ENCODE measurements at places on chromosomes 12 and 14. TPM values are rescaled to one million over a fixed set of nuclear protein-coding genes. Genes with fewer than 3 reads are reported as not detected.

SLC25A47 gene
- total RNA-seq, result not detected

GRCh38 chr12:9604287-9604686 is 3.4 kb downstream of the KLRB1 start:
- DNase-seq, result no peak

DNA sequence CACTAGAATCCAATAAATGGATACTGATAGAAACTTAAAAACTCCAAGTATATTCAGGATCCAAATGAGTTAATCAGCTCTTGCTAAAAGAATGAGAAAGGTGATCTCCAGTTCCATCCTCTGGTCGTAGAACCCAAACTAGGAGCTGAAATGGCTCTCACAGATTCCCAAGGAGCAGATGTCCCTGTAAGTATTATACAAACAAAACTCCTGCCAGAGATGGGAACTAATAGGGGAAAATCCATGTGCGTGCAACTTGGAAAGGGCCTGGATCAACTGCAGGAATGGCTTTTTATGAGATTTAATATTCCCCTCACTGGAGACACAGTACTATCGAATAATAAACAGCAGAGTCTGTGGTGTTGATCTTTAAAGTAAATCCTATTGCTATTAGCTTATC is 309.2 kb upstream of the TBX3 start:
- no peak for DNase-seq

GRCh38 chr12:59594943-59595500 is 807 bp upstream of the SLC16A7 start:
- no peak for DNase-seq

DNA sequence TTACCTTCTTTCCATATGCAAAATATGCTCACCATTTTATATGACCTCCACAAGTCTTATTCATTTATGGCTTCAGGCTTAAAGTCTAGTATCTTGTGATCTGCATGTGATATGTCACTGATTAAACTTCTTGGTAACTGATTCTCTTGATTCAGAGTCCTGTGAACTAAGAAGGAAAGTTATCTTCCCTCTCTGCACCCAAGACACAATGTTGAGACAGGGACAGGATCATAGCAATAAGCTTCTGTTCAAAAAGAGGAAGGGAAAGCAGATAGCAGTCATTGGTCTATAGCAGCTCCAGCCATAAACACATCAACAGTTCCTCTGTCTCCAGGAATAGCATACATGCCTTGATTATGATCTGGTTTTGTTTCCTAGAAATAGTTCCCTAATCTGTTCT is 103.1 kb downstream of the UNC79 start:
- DNase-seq, result no peak

TAS2R20 gene
- 4.3 TPM for total RNA-seq

DNA sequence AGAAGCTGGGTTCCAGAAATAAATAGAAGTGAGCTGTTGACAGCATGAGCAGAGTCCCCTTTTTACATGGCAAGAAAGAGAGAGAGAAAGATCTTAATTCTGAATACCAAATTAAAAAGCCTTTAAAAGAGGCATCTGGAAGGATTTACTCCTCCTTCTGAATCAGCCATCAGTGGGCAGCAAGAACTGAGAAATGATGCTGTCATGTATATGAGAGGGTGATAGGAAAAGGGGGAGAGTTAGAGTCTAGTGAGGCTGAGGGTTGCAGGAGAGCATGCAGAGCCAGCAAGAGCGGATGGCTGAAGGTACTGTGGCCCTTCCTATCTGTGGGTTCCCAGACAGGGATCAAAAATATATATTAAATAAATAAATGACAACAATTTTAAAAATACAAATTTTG is 34.5 kb upstream of the GNG2 start:
- no peak for DNase-seq

SYT1 gene
- 2.0 TPM for total RNA-seq

DNA sequence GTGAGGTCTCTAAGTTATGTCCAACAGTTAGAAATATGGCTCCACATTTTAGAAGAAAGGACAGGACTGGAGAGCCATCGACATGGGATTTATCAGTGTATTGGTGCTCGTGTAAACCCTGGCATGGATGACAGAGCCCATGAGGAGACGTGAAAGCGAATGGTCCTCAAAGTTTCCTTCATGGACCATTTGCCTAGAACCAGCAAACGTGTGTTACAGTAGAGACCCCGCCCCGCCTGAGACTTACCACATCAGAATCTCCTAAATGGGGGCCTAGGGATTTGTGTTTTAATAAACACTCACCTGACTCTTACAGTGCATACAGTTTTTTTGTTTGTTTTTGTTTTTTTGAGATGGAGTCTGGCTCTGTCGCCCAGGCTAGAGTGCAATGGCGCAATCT is 12.2 kb downstream of the EVL start:
- no peak for DNase-seq

GRCh38 chr12:128057586-128057985 is 209.4 kb upstream of the TMEM132C start:
- DNase-seq, result no peak

DNA sequence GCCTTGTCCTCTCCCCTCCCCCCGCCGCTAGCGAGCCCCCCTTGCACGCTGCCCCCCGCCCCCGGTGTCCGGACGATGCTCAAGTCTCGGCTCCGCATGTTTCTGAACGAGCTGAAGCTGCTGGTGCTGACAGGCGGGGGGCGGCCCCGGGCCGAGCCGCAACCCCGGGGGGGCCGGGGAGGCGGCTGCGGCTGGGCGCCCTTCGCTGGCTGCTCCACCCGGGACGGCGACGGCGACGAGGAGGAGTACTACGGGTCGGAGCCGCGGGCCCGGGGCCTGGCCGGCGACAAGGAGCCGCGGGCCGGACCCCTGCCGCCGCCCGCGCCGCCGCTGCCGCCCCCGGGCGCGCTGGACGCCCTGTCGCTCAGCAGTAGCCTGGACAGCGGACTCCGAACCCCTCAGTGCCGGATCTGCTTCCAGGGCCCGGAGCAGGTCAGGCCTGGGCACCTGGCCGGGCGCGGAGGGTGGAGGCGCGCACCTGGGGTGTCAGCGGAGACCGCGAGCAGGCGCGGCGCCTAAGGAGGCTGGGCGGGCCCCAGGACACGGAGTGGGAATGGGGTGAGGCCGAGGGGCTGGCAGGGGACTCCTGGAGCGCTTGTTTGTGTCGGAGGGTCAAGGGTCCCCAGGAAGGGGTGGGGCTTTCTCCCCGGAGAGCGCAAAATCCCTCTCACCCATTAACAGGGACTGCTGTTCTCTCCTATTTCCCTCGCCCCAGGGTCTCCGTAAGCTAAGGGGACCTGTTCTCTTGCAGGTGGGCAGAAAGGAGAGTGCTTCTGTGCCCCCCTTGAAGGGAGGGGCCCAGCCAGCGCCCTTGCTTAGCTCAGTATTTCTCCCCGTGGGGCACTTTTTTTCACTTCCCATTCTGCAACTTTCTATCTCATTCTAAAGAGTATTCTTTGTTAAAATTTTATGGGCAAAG is 810 bp downstream of the MARCHF9 start:
- no peak for DNase-seq

Data from posterior vena cava (tissue), 2 donors.